ENCODE measurements at places on chromosomes 16 and 17.

DNA sequence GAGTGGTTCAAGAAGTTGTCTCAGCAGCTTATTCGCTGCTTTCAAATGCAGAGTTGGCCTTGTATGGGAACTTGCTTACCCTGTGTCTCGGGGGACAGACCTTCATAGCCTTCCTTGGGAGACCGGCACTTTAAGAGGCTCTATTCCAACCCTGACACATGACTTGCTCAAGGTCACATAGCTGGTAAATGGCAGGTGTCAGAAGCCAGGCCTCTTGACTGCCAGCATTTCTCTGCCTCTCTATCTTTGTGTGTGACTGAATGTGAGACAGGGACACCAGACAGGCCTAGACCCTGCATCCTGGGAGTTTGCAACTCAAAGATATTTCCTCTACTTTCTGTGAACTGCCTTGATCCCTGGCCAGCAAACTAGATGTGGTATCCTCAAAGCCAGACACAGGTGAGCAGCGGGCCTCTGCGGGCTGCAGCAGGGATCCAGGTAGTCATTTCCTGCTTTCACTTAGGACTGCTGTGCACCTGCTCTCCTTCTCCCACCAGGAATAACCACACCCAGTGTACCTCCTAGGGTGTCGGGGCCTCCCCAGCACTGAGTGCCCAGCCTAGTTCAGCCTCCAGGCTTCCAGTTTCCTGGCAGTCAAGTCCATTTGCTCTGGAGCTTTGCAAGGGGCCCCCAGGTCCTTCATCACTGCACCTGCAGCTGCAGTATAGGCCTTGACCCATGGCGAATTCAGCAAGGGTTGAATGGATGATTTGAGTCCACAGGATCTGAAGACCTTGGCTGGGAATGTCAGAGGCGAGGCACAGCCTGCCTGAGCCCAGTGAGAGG lies 116.6 kb upstream of the TNRC6C start:
- DNase-seq, result no peak

DNA sequence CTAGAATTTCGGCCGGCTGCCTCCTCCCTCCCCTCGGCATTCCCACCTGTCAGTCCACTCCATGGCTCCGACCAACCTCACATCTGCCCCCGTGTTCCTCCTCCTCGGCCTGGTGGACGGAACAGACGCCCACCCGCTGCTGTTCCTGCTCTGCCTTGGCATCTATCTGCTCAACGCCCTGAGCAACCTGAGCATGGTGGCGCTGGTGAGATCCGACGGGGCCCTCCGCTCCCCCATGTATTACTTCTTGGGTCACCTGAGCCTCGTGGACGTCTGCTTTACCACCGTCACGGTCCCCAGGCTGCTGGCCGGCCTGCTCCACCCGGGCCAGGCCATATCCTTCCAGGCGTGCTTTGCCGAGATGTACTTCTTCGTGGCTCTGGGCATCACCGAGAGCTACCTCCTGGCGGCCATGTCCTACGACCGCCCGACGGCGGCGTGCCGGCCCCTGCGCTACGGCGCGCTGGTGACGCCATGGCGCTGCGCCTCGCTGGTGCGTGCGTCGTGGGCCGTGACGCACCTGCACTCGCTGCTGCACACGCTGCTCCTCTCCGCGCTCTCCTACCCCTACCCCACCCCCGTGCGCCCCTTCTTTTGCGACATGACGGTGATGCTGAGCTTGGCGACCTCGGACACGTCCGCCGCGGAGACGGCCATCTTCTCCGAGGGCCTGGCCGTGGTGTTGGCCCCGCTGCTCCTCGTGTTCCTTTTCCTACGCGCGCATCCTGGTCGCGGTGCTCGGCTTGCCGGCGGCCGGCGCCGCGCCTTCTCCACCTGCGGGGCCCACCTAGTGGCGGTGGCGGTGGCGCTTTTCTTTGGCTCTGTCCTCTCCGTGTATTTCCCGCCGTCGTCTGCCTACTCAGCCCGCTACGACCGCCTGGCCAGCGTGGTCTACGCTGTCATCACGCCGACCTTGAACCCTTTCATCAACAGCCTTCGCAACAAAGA lies at the start of gene OR3A2:
Gene OR3A2, minus strand, starts transcription at position 440 of the 948 bp plus-strand sequence.
- DNase-seq, result no peak

DNA sequence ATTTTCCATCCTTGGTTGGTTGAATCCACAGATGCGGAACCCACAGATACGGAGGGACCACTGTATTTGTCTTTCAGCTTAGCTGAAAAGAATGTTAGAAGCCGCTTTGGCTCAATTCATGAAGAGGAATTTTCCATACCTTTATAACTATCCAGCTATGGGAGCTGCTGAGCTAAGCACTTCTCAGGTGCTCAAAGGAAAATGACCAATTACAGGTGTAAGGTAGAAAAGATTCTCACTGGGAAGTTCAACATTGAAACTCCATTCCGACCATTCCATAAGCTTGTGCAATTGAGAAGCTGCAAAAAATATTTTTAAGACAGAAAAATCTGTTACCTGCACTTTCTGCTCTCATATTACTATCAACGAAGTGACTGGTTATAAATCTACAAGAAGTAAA lies 2.7 kb downstream of the AHSP start:
- no peak for DNase-seq

GRCh38 chr16:74268372-74268782 lies 28.2 kb upstream of the PSMD7 start:
- DNase-seq, result no peak

GRCh38 chr16:17457513-17457912 lies 13.2 kb downstream of the XYLT1 start:
- DNase-seq, result no peak

- no peak for DNase-seq
Observed at GRCh38 chr16:51228097-51228659, 77.1 kb upstream of the SALL1 start.

- DNase-seq, result peak; percentile 28
Observed at GRCh38 chr16:67120025-67120424, 10.3 kb downstream of the PHAF1 start.

DNA sequence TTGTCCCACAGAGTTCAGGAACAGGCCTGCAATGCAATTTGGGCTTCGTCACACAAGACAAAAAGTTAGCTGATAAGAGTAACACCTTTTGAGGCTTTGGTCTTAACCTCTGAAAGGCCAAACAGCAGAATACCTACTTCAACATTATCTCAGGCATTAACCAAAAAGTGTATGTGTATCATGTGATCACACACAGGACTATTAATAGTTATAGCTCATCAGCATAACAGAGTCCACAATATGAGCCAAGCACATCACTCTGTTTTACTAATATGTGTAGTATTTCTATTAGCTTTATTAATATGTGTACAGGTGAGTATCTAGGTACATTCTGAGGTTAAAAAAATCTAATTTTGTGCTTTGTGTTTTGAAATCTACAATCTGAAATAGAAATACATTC lies 30.8 kb downstream of the MYO1D start:
- DNase-seq, result no peak

- DNase-seq, result no peak
Observed at GRCh38 chr16:85262558-85263238, 150.4 kb upstream of the CIBAR2 start.

- no peak for DNase-seq
Observed at GRCh38 chr17:67679225-67679624, 38.5 kb upstream of the NOL11 start.

- peak; percentile 35 for DNase-seq
Observed at GRCh38 chr16:9885876-9886275, 296.4 kb downstream of the GRIN2A start.

DNA sequence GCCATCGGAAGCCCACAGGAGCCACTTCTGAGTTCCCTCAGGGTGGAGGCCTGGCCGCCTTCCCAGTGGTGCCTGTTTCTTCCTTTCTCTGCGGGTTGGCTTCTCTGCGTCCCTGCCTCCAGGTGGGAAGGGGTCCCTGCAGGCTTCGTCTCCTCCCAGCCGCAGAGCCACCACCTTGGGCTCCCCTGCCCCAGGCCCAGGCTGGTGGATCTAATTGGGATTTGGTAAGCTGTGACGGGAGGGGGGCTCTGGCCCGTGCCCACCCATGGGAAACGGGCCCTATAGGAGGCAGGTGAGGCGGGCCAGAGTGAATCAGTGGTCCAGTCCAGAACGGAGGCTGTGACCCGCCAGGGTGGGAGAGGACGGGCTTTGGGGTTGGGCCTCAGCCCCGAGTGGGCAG lies 32.1 kb downstream of the JPH3 start:
- no peak for DNase-seq

- DNase-seq, result no peak
Observed at GRCh38 chr17:29948448-29949215, 7.2 kb downstream of the EFCAB5 start.

DNA sequence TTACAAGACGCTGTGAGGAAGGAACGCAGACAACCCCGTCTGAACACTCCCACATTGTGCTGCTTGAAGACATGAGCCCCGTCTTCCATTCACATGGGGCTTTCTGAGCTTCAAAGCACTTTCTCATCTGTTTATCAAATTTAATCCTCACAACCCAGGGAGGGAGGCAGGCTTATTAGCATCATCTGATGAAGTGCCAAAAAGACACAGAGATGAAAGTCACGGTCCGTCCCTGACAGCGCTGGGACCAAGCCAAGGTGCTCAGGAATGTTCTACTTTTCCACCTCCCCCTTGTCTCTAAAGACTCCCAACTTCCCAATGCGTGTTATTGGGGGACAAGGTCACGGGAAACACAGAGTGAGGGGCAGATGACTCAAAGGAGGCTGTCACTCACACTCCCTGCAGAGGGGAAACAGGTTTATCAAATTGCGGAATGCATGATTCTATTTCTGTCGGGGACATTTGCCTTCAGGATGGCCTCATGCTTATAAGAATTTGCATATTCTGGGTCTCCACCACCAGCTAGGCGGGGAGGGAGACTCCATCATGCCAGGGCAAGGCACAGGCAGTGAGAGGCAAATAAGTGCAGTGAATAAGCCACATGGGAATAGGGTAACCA lies 10.7 kb downstream of the XYLT1 start:
- DNase-seq, result no peak

DNA sequence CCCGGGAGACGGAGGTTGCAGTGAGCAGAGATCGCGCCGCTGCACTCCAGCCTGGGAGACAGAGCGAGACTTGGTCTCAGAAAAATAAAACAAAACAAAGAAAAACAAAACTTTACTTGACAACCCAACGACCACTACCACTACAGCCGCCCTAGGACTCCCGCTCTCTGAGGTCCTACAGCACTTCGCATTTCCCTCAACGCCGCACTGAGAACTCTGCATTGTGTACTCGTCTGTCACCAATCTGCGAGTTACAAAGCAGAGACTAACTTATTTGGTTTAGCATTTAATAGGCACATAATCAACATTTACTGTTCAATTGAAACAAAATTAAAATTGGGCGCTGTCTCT lies 479 bp upstream of the ZNF207 start:
- no peak for DNase-seq

GRCh38 chr16:22633799-22634198 lies 123.1 kb downstream of the NPIPB5 start:
- DNase-seq, result no peak
